ENCODE measurements at places on chromosomes 1 and 21.

DNA sequence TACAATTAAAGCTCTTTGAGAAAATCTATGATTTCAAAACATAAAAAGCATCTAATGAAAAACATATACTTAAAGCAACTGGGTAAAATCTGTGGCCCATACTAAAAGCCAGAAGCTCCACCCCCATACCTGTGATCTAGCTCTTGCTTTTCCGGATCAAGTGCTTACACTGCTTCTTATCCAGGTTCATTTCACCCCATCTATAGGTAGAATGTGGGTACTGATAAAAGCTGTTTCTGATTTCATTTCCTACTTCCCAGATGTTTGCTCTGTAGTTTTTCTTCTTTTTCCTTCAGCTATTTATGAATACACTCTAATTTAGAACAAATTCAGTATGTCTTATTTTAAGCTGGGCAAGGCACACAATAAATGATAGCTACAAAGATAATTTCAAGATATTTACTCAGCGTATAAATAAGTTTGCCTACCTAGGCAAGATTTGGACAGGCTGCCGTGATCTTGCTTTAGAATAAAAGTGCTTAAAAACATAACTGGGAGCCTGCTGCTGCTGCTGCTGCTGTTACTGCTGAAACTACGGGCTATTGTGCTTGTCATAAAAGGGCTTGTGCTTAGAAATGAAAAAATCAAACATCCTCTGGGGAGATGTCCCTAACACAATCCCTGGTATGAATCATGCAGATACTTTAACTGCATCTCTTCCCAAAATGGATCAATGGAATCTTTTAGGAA is 2.1 kb downstream of the SIPA1L2 start:
- DNase-seq = peak; percentile 84

DNA sequence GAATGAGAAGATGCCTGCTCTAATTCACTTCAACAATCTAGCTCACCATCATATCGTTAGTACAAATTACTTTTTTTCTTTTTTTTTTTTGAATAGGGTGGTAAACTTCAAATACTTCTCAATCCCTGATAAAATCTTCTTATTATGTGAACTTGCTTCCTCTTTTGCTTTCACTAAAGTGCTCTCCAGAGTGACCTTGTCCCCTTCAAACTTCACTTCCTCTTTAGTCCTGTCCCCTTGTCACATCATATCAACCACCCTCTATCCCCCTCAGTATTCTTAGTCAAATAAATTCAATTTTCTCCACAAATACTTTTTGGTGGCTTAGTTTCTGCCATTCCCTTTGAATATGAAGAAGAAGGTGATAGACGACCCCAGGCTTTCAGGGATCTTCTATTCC is 124.9 kb upstream of the PLXNA2 start:
- DNase-seq = no peak

GRCh38 chr1:148010527-148010926 is 82.3 kb downstream of the GPR89B start:
- DNase-seq = no peak

GRCh38 chr1:29655145-29655544 is 418.8 kb downstream of the PTPRU start:
- no peak for DNase-seq

DNA sequence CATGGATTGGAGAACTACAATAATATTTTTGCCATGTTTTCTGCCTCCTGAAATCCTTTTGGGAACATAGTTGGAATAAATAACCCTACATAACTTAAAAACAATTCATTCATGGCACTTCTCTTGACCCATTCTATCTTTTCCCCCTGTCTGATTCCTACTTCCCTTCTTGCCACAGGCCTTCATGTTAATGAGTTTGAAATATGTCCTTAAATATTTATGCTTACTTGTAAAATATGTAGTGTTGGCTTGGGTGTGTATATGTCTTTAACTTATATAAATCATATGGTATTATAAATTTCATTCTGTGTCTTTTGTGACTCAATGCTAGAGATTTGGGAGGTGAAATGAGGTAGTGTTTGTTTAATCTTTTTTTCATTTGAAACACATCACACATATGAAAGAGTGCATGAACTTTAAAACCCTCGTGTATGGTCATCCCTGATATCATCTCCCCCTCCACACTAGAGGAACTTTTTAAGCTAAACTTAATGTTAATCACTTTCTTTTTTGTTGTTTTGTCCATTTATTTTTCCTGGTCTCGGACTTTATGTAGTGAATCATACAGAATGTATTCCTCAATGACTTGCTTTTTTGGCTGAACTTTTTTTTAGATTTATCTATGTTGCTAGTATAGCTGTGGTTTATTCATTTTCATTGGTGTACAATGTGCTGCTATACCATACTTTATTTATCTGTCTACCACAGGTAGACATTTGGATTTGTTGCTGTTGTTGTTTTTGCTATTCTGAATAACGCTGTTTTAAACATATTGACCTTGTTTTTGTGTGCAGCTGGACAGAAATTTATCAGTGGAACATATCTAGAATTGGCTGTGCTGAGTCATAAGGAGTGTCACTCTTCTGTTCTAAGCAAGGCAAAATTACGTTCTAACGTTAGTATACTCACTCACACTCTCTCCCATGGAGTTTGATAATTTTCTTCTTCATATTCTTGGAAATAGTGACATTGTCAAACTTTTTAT is 441.6 kb downstream of the PLPP3 start:
- no peak for DNase-seq

DNA sequence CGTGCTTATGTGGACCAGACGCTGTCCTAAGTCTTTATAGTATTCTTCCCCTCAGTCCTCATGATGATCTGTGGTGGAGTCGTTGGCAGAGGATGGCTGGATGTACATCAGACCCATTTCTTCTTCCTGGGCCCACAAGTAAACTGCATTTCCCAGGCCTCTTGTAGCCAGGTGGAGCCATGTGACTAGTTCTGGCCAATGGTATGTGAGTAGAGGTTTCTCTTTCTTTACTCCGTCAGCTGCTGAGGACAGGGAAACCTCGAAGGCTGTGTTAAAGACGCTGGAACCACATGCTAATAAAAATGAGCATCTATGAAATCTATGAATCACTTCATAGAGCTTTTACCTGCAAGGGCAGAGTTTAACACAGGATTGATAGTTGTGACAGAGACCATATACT is 18.7 kb upstream of the ZNF362 start:
- no peak for DNase-seq

GRCh38 chr1:32701951-32702598 is 495 bp downstream of the SYNC start:
- no peak for DNase-seq

- no peak for DNase-seq
These were observed 296.6 kb downstream of the OMA1 start for GRCh38 chr1:58249737-58250586.

DNA sequence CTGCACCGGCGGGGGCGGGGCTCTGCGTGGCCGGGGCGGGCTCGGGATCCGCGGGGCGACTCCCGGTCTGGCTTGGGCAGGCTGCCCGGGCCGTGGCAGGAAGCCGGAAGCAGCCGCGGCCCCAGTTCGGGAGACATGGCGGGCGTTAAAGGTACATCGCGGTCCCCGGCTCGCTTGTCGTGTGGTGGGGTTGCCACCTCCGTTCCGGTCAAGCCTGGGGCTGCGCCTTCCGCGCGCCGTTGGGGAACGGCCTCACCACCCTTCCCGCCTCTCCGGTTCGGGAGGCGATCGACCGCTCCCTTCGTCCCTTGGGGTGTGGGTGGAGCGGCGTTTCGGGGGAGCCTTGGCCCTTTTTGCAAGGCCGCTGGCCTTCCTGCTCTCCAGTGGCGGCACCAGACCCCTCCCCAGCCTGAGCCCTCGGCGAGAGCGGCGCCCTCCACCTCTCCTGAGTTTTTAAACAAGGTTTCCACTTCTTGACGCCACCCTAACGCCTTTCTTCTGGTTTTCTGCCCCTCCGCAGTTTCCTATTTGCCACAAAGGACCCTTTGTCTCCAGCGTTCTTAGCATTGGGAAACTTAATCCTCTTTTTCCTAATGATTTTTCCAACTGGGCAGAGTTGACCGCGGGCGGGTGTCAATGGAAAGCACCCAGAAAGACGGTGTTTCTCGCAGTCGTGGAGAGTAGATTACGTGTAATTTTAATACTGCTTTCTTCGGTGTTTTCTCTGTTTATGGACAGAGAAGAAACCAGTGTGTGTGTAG is at the start of the genes LEPR and LEPROT:
Gene LEPR, plus strand, starts transcription at position 79 of the 761 bp plus-strand sequence. CDS start 144,898 bp downstream, outside the sequence.
Gene LEPROT, plus strand, starts transcription at position 79 of the 761 bp plus-strand sequence. Its CDS starts 57 bp downstream, at position 136.
- DNase-seq = no peak

- DNase-seq = no peak
These were observed 7.7 kb downstream of the ARMH1 start for GRCh38 chr1:44681905-44682882.

GRCh38 chr1:25478633-25479032 is 47.9 kb downstream of the MACO1 start:
- DNase-seq = no peak

- no peak for DNase-seq
These were observed 83.5 kb upstream of the CLDN14 start for GRCh38 chr21:36563341-36563926.

- DNase-seq = no peak
These were observed 35.8 kb downstream of the LAMC1 start for GRCh38 chr1:183058851-183059502.

Data from NCI-H1436 treated with DMSO at 0.1 percent for 48 hours (cell line).